ENCODE measurements at places on chromosomes 7 and 10. TPM values are rescaled to one million over a fixed set of nuclear protein-coding genes. Genes with fewer than 3 reads are reported as not detected.

FAM13C gene
- 2.3 TPM for total RNA-seq

- no peak for DNase-seq
Measured at GRCh38 chr10:11441151-11441535, 170.3 kb downstream of the USP6NL start.

GRCh38 chr7:191105-191980 is 1.0 kb upstream of the FAM20C start:
- peak; percentile 66 for DNase-seq

SMO gene
- 2.3 TPM for total RNA-seq

- no peak for DNase-seq
Measured at GRCh38 chr10:59133841-59134593, 42.4 kb upstream of the PHYHIPL start.

NEUROG3 gene
- not detected for total RNA-seq

ZNF37A gene
- 10.0 TPM for total RNA-seq

DNA sequence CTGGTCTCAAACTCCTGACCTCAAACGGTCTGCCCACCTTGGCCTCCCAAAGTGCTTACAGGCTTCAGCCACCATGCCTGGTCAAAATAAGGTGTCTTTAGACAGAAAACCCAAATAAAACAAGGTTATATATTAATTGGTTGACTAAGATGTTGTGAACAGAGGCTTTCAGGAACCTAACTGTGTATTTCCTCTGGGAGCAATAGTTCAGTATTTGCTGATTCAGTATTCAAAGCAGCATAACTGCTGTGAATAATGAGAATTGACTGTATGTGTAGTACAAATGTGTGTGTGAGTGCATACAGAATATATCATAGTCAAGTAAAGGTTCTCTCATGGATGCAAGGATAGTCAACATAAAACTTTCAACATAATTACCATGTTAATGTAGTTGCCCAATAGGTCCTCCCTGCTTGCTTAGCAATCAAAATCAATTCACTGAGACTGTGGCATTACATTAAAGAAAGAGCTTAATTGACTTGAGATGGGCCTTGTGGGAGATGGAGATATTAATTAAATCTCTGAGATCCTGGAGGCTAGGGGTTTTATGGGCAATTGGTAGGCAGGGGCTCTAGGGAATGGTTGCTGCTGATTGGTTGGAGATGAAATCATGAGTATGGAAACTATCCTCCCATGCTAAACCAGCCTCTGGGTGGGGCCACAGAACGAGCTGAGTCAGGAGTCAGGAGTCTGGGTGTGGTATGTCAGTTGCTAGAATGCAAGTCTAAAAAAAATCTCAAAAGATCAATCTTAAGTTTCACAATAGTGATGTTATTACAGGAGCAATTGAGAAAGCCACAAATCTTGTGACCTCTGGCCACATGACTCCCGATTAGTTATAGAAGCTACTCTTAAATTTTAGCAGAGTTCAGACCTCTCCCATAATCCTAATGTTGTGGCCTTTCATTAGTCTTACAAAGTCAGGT is 162.7 kb downstream of the AKR1D1 start:
- peak; percentile 56 for DNase-seq

DNA sequence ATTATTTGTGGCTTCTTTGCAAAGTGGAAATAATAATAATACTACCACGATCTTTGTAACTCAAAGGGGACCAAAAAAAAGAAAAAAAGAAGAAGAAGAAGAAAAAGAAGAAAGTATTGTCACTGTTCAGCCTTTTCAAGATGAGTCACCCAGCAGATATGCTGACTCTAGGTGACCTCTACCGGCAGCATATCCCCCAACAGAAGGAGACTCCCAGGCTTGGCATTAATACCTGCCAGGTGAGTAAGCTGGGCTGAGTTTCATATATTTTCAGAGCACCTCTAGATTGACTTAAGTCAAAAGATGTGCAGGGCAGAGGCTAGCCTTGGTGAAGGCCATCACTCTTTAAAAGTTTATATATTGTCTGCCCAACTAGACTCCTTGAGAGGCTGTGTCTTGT is 30.4 kb upstream of the GPR26 start:
- no peak for DNase-seq

DNA sequence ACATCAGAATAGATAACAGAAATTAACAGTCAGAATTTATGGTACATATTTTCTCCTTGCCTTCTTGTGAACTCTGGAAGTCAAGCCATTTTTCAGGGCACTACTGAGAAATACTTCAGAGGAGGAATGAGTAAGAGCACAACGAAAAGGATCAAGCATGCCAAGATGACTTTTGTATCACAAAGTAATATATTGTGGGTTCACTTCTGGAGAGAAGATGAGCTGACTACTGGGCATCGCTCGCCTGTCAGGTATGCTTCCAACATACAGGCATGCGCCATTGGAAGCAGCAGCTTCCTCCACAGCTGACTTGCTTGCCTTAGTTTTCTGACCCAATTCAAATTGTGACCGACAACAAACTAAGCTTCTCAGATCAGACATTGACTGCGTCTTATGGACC is 137.3 kb downstream of the VTI1A start:
- no peak for DNase-seq

- no peak for DNase-seq
Measured at GRCh38 chr7:128154504-128154903, 86.6 kb upstream of the LEP start.

DNA sequence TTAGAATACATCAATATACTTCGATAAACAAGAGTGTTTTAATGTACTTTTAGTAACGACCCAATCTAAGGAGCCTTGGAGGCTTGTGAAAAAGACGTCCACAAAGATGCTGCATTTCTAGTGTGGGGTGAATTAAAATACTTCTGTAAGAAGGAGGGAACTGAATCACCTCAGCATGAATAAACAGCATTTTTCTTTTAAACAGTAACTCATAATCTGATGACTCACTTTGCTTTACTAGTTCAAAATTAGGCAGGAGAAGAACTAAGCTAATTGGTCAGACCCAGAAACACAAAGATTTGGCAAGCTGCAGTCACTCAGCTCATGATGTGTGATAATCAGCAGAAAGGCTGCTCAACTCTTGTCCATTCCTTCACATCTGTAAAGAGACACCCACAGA is 24.2 kb downstream of the NCOA4 start:
- DNase-seq, result peak; percentile 77

NRCAM gene
- total RNA-seq, result 0.97 TPM

PTPRZ1 gene
- 0.43 TPM for total RNA-seq

TMEM273 gene
- total RNA-seq, result not detected

DNA sequence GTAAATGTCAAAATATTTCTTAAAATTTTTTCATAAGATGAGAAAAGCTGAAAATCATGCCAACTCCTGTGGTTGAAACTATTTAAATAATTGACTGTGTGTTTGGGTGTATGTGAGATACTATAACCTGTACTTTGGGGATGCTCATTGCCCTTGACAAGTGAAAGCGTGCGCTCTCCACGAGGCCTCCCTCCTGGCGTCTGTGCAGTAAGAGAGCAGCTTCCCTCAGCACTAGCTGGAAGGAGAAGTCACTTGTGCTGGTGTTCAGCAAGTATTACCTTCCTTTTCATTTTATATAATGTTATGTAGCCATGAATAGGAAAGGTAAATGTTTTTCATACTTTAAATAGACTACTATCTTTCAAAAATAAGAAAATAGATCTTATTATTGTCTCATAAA is 118.9 kb downstream of the ZEB1 start:
- no peak for DNase-seq

GRCh38 chr7:2209961-2210323 is 22.8 kb downstream of the MAD1L1 start:
- DNase-seq, result no peak

GRCh38 chr7:139949629-139950028 is 113.1 kb downstream of the PARP12 start:
- DNase-seq, result no peak

DNA sequence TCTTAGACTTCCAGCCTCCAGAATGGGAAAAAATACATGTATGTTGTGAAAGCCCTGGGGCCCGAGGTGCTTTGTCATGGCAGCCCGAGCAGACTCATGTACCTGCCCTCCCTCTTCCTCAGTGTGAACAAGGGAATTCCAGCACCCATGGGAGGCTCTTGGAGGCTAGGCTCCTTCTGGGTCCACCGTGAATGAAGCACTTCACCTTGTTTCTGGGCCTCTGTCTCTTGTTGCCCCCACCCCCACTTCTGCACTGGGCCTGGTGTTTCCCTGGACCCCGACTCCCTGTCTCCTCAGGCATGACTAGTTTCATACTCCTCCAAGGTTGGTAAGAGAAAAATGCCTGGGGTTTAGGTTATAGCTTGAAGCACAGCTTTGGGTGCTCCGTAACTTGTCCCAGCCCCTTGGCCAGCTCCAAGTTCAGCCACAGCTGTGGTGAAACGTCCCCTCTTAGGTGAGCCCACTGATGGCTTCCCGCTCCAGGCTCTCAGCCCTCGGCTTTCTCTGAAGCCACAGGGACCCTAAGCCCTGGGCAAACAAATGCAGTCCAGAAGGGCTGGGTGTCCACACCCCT is 30.2 kb upstream of the ARHGAP22 start:
- no peak for DNase-seq

DNA sequence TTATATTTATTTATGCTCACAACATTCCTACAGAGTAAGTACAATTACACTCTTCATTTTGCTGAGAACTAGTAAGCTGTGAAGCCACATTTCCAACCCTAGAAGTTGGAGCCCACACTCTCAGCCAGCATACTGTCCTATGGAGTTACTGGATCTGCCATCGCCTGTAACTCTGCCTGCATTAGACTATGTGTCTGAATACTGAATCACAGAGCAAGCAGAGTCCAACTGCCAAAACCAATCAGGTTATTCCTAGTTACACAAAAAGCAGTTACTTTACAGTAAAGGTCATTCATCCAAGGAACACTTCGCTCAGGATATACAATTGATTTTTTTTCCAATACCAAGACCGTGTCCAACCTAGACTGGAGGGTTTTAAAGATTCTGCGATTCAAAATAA is 21.5 kb downstream of the CTAGE6 start:
- DNase-seq, result no peak

EIF4H gene
- 248 TPM for total RNA-seq

ZNF3 gene
- total RNA-seq, result 32.2 TPM

DNA sequence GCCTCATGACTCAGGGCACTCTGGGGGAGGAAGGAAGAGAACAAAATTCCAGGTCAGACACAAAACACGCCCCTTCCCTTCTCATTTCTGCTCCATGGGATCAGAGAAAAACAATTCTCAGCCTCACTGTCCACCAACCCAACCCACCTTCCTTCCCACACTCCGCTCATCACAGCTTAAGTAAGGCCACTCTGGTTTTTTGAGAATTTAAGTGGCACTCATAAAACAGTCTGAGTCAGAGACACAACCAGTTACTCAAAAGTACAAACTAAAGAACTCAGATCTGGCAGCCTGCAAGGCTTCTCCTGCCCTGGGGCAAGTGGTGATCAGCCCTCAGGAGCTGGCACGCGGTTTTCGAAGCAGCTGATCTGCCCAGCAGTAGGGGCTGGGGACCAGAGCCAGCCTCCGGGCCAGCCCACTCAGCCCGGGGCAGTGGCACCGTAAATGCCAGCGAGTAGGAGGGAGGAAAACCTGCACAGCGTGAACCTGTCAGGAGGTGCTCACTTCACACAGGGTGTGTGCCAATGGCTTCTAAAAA is 39.1 kb upstream of the ABLIM1 start:
- peak; percentile 63 for DNase-seq

- peak; percentile 71 for DNase-seq
Measured at GRCh38 chr10:13924040-13924725, 337.4 kb downstream of the PRPF18 start.

GRCh38 chr7:70631718-70632117 is 500.2 kb upstream of the GALNT17 start:
- DNase-seq, result no peak

GRCh38 chr10:30092151-30092790 is 32.9 kb upstream of the JCAD start:
- DNase-seq, result no peak

DNA sequence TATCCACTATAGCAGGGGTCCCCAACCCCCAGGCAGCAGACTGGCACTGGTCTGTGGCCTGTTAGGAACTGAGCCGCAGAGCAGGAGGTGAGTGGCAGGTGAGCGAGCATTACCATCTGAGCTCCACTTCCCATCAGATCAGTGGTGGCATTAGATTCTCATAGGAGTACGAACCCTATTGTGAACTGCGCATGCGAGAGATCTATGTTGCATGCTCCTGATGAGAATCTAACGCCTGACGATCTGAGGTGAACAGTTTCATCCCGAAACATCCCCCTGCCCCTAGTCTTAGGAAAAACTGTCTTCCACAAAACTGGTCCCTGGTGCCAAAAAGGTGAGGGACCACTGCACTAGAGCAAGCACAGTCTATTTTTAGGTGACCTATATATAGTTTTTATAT is 23.6 kb downstream of the ASZ1 start:
- no peak for DNase-seq

DNA sequence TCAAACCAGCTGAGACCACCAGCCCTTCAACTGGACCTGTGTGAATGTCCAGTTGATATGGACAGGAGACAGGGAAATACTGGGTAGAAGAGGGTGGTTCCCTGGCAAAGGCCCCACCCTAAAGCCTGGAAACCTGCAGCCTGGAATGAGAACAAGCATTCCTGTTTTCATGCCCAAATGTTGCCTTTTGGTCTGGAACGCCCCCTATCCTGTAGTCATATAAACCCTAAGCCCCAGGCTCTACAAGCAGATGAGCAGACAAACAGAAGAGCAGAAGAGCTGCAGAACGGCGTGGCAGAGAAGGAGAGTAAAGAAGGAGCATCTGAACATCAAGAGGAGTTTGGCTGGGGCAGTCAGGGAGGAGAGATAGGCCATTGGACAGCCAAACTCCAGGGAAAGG is 38.4 kb downstream of the SYPL1 start:
- DNase-seq, result no peak

GRCh38 chr7:77327932-77328628 is 88.1 kb downstream of the GSAP start:
- no peak for DNase-seq

DNA sequence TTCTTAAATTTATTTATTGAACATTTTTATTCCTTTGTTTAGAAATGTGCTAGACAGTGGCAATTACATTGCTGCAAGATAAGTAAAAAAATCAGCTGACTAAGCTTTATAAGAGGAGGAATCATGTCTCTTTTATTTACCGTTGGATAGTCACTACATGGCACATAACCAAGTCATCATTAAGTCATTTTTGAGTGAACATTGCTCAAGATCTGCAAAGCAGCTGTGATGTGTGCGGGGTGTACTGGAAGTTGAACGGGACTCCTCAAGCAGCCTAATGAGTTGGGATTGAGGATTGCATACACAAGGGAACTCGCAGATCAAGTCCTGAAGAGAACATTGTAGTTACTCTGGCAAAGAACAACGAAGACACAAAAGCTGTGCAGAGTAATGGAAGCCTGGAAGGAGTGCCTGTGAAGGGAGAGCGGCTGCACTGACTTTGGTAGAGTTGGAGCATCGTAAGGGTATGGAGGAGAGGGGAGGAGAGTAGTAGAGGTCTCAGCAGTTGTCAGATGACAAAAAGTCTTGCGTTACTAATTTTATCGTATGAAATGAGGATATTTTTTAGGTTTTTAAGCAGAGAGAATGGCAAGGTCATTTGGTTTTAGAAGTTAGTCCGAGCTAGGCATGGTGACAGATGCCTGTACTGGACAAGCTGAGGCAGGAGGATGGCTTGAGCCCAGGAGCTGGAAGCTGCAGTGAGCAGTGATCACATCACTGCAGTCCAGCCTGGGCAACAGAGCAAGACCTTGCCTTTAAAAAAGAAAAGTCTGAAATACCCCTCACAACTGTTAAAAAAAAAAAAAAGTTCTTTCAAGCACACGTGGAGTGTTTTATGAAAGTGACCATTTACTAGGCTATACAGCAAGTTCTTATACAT is 95.1 kb downstream of the BMPR1A start:
- DNase-seq, result peak; percentile 87

LBX1 gene
- total RNA-seq, result not detected

CPN1 gene
- not detected for total RNA-seq

GRCh38 chr10:86666538-86666937 is 1.8 kb upstream of the LDB3 start:
- no peak for DNase-seq

Measured in fibroblast of villous mesenchyme (primary cell).